ENCODE measurements at places on chromosomes 12 and 14. TPM values are rescaled to one million over a fixed set of nuclear protein-coding genes. Genes with fewer than 3 reads are reported as not detected.

DNA sequence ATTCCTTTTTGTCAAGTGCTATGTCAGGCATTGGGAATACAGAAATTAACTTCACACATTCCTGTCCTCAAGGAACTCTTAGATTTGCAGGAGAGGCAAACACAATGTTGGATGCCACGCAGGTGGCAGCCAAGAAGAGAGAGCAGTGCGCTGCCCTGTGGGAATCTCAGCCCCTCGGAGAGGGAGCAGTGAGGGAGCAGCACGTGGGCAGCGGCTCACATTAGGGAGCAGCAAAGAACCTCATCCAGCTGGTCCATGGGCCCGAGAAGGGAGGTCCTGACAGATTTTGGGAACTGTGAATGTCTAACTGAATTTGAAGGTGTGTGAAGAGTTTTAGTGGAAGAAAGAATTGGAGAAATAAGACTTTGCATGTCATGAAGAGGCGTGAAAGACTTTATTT is 47.2 kb upstream of the EVL start:
- no peak for ATAC-seq

DNA sequence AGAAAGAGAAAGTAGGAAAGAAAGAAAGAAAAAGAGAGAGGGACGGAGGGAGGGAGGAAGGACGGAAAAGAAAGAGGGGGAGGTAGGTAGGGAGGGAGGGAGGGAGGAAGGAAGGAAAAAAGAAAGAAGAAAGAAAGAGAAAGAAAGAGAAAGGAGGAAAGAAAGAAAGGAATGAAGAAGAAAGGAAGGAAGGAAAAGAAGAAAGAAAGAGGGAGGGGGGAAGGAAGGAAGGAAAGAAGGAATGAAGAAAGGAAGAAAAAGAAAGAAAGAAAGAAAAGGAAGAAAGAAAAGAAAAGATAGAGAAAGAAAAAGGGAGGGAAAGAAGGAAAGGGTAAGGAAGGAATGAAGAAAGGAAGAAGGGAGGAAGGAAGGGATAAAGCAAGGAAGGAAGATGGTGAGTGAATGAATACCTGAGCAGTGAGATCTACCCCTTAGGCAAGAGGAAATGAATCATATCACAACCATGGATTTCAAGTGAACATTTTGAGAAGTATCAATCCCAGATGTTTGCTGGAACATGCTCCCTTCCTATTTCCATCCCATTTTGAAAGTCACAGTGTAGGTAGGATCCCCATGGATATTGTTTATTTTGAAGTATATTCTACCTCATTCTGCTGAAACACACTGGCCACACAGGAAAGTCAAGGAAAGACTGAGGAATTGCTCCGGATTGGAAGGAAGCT is 639.4 kb upstream of the TBX3 start:
- no peak for ATAC-seq

GRCh38 chr12:53480491-53481442 is 18.5 kb downstream of the MAP3K12 start:
- ATAC-seq = no peak

The TSPAN8 gene
- total RNA-seq = not detected

The IFT81 gene
- total RNA-seq = 2.4 TPM

- ATAC-seq = no peak
Measured at GRCh38 chr12:5269846-5270245, 162.1 kb upstream of the NTF3 start.

GRCh38 chr12:75842090-75842489 is 189.5 kb downstream of the PHLDA1 start:
- ATAC-seq = no peak

- no peak for ATAC-seq
Measured at GRCh38 chr14:73997108-73997943, 21.8 kb downstream of the ENTPD5 start.

DNA sequence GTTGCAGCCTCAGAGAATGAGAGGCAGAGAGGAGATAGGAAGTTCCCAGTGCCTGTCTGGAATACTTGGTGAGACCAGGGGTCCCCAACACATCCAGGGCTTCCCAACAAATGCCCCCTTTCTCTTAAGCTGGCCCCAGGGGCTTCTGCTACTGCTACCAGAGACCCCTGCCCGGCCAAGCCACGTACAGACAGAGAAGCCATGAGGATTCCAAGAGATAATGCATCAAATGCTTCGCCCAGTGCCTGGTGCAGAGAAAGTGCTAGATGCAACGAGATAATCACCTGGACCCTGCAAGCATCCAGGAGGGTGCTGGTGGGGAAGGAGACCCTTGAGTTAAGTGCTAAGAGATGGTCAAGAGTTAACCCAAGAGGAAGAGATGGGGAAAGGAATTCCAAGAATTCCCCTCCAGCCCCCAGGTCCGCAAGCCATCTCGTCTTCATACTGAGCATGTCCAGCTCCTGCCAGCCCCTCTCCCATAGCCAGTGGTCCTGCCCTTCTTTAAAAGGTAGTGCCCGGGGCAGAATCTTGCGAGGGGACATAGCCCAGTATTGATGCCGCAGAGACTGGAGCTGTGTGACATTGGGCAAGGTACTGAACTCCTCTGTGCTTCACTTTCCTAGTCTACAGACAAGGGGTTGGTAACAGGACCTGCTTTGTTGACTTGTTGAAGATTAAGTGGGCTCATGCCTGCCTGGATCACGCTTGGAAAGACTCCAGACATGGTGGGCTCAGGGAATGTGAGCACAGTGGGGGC is 103.3 kb downstream of the CALM1 start:
- no peak for ATAC-seq

GRCh38 chr12:47080725-47081502 is 1.2 kb upstream of the AMIGO2 start:
- peak; percentile 52 for ATAC-seq

DNA sequence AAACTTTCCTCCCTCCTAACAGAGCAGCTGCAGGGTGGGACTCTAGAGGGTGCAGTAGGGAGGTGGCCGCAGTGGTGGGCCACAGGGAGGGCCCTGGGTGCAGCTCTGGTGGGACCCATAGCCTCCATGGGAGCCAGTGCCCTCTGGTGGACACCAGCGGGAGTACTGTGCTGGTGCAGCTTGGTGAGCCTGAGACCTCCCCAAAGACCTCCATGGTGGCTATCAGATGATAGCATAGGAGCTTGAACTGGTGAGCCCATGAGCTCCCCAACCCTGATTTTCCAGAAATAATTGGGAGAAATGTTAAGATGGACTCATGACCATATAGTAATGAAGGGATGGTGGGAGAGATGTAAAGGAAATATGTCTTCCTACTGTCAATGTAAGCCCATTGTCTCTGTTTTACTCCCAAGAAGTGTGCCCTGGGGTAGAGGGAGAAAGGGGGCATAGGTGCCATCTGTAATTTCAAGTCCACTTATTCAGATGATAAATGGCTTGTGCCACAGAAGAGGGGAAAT is 98.7 kb downstream of the GAS2L3 start:
- ATAC-seq = peak; percentile 31

GRCh38 chr12:106309671-106310505 is 7.4 kb downstream of the TCP11L2 start:
- ATAC-seq = no peak

- ATAC-seq = no peak
Measured at GRCh38 chr12:42255866-42256261, 17.8 kb upstream of the YAF2 start.

The TAS2R19 gene
- total RNA-seq = 6.5 TPM
